T-helper 22 cell (primary cell): ENCODE measurements at places on chromosomes 16 and 17.

GRCh38 chr17:57404073-57404472, 147.8 kb downstream of the MSI2 start:
- no peak for DNase-seq

DNA sequence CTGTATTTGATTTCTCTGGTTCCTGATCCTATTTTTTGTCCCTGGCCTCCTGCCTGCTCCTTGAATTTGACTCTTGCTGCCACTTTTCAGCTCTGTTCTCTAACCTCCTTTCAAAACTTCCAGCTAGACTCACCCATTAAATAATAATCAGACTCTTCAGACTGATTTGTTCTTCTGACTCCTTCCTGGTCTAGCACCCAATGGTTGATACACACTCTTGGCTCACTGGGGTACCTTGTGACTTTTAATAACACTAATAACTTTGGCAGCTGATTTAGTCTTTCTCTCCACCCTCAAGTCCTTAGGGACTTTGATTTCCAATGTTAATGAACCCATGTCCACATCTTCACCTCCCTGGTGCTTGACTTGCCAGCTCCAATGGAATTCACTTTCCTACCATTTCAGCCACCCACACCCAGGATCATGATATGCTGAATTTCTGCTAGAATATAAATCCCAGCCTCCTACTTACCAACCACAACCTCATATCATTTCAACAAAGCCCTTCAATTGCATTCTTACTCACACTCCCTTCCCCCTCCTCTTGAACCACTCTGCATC, 19.7 kb upstream of the C16orf82 start:
- DNase-seq = no peak

DNA sequence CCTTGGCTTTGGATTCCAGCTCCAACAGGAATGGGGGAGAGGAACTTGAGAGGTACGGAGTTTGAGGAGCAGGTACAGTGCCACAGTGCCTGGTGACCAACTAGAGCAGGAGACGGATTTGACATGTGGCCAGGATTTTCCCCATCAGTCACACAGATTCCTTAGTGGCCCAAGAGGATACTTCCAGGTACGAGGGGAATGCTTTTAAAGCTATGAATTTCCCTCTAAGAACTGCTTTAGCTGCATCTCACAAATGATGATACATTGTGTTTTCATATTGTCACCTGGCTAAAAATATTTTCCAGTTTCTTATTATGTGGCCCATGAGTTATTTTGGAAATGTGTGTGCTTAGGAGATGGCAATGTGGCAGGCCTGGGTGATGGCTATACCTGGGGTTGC, 98.3 kb downstream of the ABCC6 start:
- no peak for DNase-seq

GRCh38 chr17:60392845-60393702, 1.1 kb upstream of the USP32 start:
- no peak for DNase-seq

- DNase-seq = no peak
These were observed 29.2 kb downstream of the KANSL1 start for GRCh38 chr17:46163929-46164594.

- DNase-seq = no peak
These were observed 36.0 kb downstream of the IL21R start for GRCh38 chr16:27437946-27438345.

DNA sequence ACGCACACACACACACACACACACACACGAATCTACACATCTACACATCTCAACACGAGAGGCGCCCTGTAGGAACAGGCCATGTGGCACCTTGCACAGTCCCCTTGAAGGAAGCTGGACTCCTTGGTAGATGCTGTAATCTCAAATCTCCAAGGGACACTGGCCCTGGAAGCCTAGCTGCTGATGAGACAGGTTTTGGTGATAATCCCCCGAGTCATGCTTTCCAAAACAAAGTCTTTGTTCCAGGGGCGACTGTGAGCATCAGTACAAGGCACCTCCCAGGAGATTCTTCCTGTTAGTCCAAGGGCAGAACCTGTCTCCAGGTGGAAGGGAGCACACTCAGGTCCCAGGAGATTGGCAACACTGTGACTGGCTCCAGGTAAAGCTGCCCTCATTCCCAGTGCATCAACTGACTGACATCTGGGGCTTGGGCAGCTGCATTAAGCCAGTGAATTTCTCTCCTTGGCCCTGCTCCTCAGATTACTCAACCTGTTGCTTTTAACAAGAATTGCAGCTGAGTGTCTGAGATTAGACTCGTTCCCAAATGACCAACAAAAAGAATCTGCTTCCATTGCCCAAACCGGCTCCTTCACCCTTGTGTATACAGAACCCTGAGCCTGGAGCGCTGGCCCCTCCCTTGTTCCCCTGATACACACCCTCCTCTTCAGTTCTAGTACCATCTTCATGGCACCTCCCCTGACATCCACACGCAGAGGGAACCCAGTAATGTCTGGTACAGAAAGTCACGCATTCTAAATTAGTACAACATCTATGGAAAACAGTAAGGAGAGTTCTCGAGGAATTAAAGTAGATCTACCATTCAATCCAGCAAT, 13.9 kb upstream of the TNRC6C start:
- DNase-seq = no peak

GRCh38 chr17:4897198-4897687, 2.1 kb upstream of the C17orf107 start:
- DNase-seq = no peak

GRCh38 chr17:38742411-38743308, 5.5 kb downstream of the PCGF2 start:
- no peak for DNase-seq

DNA sequence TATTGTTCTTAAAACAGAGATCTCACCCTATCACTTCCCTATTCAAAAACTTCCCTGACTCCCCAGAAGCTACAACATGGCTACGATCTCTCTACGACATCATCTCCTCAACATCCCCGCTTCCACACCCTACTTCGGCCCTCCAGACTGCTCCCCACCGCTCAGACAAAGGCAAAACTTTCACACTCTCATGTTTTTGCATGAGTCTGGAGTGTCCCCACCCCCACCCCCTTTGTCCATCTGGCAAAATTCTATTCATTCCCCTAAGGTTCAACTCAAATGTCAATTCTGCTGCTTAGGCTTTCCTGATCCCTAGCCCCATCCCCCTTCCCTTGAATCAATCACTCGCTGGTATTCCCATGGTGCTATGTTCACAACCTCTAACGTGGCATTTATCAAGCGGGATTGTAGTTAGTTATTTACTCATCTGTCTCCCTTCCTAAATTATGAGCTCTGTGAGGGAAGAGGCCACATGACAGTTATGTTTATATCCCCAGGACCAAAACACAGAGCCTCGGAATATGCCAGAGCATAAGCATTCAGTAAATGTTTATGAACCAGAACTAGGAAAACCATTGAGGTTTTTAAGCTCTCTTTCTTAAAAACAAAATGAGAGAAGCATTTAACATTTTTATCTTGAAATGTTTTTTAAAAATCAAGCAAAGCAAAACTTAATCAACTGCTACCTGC, 55.9 kb downstream of the STX8 start:
- no peak for DNase-seq

GRCh38 chr17:33371377-33371776, 78.3 kb upstream of the ASIC2 start:
- no peak for DNase-seq
